ENCODE measurements at places on chromosomes 7 and 10. TPM values are rescaled to one million over a fixed set of nuclear protein-coding genes. Genes with fewer than 3 reads are reported as not detected.

GRCh38 chr7:48259463-48260280, 88.4 kb downstream of the ABCA13 start:
- DNase-seq = no peak

GRCh38 chr7:32227746-32228145, 157.5 kb upstream of the PDE1C start:
- no peak for DNase-seq

DNA sequence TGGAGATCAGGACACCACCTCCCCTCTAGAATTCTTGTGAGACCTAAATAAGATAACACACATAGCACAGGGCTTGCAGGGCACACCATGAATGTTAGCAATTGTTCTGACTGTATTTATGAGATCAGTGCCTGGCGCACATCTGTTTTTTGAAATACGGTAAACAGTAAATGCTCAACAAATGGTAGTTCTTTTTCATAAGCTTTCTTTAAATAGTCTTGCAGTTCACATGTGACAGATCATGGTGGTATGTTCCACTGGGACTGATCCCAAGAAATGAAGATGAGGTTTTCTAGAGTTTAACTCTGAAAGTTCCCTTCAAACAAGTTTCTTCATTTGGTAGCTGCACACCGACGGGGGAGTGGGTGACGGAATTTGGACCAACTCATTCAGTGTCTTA, 34.8 kb downstream of the CREB5 start:
- no peak for DNase-seq

GRCh38 chr7:71668572-71668971, 536.6 kb downstream of the GALNT17 start:
- no peak for DNase-seq

DNA sequence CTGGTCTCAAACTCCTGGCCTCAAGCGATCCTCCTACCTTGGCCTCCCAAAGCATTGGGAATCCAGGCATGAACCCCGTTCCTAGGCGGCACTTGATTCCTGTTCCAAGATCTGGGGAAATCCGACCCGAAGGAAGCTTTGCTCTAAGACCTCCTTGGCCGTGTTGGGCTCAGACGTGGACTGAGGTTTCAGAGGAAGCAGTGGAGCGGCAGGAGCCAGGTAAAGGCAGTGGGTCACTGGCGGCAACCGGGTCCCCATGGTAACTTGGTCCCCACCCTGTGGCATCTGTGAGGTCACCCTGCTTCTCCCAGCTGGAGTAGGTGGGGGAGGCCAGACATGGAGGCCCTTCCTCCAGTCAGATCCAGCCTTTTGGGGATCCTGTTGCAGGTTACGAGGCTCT, at the start of gene TMEM270:
TSS of gene TMEM270 (plus strand) at position 301 of the 400 bp plus-strand sequence. CDS start at position 337, 36 bp downstream.
- DNase-seq = no peak

- DNase-seq = no peak
Observed at GRCh38 chr10:50990568-50991455, 83.5 kb upstream of the PRKG1 start.

- no peak for DNase-seq
Observed at GRCh38 chr10:63578501-63578900, 57.3 kb downstream of the REEP3 start.

Gene ZKSCAN5
- 7.2 TPM for polyA plus RNA-seq

Gene CFAP70
- 0.32 TPM for polyA plus RNA-seq

Gene SORBS1
- polyA plus RNA-seq = 0.73 TPM

Gene WNT8B
- 0.04 TPM for polyA plus RNA-seq

Measured in A549 (cell line).